Ascending aorta (tissue), 2 donors: ENCODE measurements at places on chromosomes 4 and X.

DNA sequence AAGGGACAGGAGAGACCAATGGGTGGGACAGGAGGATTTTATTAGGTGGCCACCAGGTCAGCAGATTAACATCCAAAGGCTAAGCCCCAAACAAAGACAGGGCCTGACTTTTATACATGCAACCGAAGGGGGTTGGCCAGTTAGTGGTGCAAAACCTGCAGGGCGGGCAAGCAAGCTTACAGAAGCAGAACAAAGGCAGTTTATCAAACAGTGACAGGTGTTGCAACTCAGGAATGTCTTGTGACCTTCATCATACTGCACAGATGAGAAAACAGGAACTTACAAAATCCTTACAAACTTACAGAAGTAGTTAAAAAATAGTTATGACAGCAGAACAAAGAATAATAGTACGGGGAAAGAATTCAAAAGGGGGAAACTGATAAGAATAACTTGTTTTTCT, 708.1 kb downstream of the GLUD2 start:
- DNase-seq, result no peak

DNA sequence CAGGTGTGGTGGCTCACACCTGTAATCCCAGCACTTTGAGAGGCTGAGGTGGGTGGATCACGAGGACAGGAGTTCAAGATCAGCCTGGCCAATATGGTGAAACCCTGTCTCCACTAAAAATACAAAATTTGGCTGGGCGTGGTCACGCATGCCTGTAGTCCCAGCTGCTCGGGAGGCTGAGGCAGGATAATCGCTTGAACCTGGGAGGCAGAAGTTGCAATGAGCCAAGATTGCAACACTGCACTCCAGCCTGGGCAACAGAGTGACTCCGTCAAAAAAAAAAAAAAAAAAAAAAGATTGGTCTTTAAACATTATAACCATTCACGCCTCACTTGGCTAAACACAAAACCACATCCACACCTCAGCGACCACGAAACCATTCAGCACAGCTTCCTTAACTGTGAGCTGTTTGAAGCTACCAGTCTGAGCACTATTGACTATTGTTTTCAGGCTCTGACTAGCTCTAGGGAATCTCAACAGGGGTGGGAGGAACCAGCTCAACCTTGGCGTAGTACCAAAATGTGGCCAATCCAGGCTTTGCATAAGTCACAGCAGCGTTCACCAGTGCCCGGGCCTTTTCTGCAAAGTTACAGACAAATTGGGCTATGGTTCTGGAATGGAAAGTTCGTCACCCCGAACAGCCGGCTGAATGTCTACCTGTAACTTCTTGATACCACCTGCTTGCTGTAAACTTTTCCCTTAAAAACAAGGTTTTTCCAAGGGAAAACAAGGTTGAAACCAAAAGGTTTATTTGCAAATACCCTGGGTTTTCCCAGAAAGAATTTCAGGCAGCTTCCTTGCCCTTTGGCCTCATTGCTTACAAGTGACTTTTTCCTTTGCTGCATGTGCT, 73.6 kb upstream of the DHX15 start:
- no peak for DNase-seq

DNA sequence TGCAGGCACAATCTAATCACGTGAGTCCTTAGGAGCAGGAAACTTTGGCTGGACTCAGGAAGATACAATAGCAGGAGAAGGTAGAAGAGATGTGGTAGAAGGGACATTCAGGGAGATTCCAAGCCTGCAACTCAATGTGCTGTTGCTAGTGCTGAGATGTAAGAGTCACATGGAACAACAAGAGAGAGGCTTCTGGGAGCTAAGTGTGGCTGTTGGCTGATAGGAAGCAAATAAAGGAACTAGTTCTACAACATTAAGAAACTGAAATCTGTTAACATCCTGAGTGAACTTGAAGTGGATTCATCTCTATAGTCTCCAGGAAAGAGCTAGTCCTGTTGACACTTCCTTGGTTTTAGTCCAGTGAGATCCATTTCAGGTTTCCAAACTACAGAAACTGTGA, 1207.4 kb downstream of the ADGRL3 start:
- no peak for DNase-seq

DNA sequence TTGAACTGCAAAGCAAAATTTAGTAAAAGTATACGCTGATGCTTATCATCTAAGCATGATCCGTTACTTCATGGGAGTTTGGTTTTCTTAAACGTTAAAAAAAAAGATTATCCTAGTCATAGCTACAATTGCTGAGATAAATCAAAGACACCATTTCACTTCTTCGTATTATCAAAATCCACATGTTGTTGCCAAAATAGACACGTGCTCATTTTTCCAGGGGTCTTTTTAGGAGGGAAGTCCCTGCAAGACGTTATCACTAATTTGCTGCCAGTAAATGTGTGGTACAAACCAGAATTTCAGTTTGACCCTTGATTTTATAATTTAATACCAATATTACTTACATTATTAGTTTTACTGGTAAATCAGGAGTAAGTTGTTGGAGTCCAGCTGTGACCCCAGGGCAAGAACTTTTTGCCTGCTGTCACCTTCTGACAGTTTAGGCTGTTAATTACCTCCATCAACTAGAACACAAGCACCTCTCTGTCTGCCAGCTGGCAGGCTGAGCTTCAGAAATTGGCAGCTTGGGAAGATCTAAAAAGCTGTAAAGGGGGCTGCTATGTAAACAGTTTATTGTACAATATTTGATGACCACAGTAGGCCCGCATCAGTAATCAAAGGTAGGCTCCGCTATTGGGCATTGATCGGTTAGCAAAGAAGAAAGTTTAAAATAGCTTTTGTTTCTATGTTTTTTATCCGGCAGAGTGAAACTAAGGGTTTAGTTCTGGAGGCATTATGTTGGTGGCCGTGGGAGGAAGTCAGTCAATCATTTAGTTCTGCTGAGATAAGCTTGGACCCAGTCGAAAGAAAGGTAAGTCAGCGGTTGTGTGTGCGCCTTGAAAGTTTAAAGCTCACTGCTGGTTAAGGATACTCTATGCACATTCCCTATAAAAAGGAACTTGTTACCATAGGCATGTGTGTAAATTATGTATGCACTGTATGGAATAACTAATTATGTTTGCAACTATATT, 196.4 kb downstream of the FBXO8 start:
- no peak for DNase-seq

DNA sequence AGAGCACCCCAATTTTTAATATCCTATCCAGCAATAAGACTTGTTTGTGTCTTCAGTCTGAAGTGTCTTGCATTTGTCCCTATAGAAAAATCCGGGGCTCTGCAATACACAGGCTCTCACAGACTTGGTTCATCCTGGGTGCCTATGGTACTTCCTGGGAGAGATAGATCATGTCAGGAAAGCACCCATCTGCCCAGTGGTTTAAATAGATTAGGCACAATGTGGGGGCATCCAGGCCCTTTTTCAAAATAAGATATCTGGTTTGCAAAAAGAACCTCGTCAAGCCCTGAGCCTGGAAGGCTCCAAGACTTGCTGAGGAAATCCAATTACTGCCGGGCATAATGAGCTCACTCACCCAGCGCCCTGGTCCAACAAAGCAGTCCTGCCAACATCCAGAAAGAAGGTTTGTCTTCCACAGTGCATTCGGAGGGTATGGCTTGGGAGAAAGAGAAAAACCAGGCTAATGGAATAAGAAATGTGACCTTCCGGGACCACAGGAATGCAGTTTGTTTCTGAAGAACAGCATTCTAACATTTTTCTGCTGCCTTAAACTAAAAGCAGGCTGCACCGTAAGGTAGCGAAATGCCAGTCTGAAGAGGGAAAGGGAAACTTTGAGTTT, 11.6 kb downstream of the JAKMIP1 start:
- DNase-seq, result no peak

DNA sequence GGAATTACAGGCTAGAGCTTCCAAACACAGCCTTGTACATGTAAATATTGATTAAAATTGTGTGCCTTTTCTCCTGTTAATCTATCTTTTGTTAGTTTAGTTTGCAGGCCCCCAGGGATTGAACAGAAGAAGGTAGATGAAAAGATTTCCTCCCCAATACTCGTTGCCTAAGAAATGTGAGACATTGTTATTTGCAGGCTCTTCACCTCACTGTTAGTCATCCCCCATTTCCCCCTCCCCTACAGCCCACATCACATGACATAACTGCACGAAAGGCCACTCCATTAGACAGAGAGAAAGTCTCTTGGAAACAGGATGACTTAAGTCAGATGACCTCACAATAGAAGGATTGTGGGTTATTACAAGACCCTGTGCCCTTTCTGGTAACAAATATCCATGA, 13.3 kb upstream of the MID1 start:
- DNase-seq, result peak; percentile 77
